ENCODE measurements at places on chromosomes 13 and 19.

GRCh38 chr19:45574526-45574925 lies 10.1 kb downstream of the OPA3 start:
- DNase-seq, result no peak

- no peak for DNase-seq
Observed at GRCh38 chr13:113625965-113626721, 31.9 kb downstream of the ATP4B start.

DNA sequence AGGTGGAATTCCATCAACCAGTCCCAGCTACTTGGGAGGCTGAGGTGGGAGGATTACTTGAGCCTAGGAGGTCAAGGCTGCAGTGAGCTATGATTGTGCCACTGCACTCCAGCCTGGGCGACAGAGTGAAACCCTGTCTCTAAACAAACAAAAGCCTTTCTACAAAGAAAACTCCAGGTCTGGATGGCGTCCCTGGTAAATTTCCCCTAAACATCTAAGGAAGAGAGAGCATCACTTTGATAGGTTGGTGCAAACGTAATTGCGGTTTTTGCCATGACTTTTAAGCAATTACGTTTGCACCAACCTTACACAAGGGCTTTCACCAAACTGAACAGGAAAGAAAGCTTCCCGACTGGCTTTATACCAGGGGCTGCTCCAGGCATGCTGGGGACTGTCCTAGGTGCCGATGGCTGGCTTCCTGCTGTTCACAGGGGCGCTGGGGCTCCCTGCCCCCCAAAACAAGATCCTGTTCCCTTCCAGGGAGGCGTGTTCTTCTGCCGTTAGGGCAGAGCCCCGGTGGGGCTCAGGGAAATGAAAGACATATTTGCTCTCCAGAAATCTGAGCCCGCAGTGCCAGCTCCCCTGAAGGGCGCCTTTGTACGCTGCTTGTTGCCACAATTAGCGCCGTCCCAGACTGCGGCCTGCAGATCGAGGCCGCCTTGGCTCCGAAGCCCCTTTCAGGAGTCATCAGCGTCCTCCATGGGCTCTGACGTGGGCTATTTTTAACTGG lies 38.7 kb upstream of the KLF2 start:
- no peak for DNase-seq

- DNase-seq, result no peak
Observed at GRCh38 chr13:47337781-47338507, 441.1 kb upstream of the HTR2A start.

DNA sequence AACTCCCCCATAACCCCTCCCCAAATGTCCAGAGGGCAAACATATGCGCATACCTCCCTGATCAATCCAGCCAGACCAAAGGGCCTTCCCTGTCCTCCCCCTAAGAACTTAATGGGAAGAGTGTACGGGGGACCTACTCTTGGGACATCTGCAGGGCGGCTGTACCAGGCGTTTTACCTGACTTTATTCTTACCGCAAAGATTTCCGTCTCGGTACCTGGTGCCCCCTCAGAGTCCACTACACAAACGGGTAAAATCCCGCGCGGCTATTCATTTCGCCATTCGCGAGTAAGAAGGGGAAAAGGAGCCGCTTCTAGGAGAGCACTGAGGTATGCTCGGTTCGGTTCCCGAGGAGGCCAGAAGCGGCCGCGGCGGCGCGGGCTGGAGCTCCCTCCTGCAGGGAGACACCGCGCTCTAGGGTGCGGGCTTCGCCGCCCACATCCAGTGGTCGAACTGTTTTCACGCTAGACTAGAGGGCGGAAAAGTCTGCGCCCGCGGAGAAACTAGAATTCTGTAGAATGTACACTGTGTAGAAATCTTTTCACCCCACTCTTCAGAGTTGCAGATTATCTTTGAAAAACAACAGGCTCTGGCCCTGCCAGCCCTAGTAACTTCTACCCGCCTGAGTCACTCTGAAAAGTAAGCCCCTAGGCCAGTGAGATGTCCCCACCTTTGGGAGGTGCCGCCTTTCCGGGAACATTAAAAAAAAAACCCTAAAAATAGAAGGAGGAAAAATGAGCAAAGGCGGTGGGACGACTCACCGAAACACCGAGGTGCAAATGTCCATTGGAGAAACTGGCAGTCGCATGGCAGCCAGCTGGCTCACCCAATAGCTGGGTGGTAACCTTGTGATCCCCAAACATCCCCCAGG lies 3.8 kb upstream of the TSHZ3 start:
- DNase-seq, result no peak

DNA sequence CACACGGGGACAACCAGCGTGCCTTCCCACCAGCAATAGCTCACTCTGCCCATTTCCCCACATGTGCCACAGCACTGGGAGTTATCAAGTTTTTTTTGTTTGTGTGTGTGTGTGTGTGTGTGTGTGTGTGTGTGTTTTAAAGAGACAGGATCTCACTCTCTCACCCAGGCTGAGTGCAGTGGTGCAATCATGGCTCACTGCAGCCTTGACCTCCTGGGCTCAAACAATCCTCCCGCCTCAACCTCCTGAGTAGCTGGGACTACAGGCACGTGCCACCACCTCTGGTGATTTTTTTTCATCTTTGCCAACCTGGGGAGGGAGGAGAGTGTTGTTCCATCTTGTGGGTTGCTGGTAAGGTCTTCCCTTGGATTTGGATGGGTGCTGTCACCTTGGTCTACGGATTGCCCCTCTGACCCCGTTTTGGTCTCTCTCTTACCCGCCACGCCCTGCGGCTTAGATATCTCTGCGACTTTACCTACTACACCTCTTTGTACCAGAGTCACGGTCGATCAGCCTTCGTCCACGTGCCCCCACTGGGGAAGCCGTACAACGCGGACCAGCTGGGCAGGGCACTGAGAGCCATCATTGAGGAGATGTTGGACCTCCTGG lies 22.6 kb downstream of the PGPEP1 start:
- DNase-seq, result no peak

All from urothelium cell line (cell line).